Myometrial cell (primary cell): ENCODE measurements at places on chromosomes 1 and 21. TPM values are rescaled to one million over a fixed set of nuclear protein-coding genes. Genes with fewer than 3 reads are reported as not detected.

Gene GLIS1
- 0.18 and 0.29 TPM in 2 replicates for total RNA-seq

Gene C1orf141
- not detected in 2 replicates for total RNA-seq

Gene SLC16A4
- 37.5 and 44.3 TPM in 2 replicates for total RNA-seq

Gene EFCAB7
- 3.9 and 6.3 TPM in 2 replicates for total RNA-seq

Gene SLC30A10
- not detected in 2 replicates for total RNA-seq

Gene B3GALT2
- 0.29 and 0.53 TPM in 2 replicates for total RNA-seq

Gene S100A5
- total RNA-seq, result 1.4 TPM in 1 of 2 replicates, not detected in the other
